ENCODE measurements at places on chromosomes 11 and 22. TPM values are rescaled to one million over a fixed set of nuclear protein-coding genes. Genes with fewer than 3 reads are reported as not detected.

ADSL gene
- polyA plus RNA-seq, result 106 TPM

FBLN1 gene
- 93.3 TPM for polyA plus RNA-seq

GRCh38 chr11:121757480-121758125 is 304.8 kb upstream of the SORL1-AS1 start:
- DNase-seq, result no peak

DNA sequence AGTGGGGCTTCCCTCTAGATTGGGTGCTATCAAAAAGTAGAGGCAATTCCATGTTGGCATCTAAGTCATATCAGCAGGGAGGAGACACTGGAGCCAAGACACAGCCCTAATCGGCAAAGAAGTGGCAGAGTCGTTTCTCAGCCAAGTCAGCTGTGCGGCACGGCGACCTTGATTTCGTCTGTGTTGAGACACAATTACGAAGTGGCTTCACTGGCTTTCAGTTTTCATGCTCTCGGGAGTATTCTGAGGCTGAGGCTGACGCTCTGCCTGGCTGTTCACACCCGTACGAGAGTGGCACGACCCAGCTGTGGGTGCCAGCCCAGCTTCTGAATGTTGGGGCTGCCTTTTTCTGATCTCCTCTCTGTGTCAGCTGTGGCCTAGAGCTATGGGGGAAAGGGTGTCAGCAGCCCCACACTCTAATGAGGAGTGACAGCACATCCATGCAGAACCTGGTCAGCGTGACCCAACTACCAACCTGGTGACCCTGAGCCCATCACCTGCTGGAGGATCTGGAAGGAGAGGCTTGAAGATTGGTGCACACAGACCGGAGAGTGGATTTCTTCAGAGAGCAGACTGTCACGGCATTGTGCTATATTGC is 105.7 kb upstream of the TMEM45B start:
- DNase-seq, result no peak

DNA sequence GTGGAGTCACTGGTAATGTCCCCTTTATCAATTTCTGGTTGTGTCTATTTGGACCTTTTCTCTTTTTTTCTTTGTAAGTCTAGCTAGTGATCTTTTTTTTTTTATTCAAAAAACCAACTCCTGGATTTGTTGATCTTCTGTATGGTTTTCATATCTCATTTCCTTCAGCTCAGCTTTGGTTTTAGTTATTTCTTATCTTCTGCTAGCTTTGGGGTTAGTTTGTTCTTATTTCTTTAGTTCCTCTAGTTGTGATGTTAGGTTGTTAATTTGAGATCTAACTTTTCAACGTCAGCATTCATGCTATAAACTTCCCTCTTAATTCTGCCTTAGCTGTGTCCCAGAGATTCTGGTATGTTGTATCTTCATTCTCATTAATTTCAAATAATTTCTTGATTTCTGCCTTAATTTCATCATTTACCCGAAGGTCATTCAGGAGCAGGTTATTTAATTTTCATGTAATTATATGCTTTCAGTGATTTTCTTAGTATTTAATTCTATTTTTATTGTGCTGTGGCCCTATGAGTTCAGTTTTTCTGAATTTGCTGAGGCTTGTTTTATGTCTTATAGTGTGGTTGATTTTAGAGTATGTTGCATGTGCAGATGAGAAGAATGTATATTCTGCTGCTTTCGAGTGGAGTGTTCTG is 29.0 kb downstream of the PI4KA start:
- no peak for DNase-seq

PAMR1 gene
- 3.8 TPM for polyA plus RNA-seq

DNA sequence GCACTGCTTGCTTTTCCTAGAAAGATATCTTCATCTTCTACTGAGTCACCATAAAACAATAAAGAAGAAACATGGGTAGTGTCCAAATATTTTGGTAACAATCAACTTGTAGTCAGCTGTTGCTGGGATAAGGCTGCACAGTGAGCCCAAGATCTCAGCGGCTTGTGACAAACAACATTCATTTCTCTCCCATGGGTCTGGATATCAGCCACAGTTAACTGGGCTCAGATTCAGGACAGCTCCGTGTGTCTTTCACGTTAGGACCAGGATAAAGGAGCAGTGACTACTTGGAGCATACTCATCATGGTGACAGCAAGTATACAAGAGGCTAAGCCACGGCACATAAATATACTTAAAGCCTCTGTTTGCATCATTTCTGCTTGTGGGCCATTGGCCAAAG is 27.9 kb upstream of the GRK3 start:
- DNase-seq, result no peak

CYP2D6 gene
- polyA plus RNA-seq, result 3.3 TPM

- DNase-seq, result no peak
These were observed at the start of gene PLAAT3 for GRCh38 chr11:63614136-63614671. Gene PLAAT3 (minus strand): TSS chr11:63614433. CDS start chr11:63614014, 419 bp downstream.

Data from renal pelvis (tissue), 12 donors.